Caki2 (cell line): ENCODE measurements at places on chromosomes 6 and 20. TPM values are rescaled to one million over a fixed set of nuclear protein-coding genes. Genes with fewer than 3 reads are reported as not detected.

DNA sequence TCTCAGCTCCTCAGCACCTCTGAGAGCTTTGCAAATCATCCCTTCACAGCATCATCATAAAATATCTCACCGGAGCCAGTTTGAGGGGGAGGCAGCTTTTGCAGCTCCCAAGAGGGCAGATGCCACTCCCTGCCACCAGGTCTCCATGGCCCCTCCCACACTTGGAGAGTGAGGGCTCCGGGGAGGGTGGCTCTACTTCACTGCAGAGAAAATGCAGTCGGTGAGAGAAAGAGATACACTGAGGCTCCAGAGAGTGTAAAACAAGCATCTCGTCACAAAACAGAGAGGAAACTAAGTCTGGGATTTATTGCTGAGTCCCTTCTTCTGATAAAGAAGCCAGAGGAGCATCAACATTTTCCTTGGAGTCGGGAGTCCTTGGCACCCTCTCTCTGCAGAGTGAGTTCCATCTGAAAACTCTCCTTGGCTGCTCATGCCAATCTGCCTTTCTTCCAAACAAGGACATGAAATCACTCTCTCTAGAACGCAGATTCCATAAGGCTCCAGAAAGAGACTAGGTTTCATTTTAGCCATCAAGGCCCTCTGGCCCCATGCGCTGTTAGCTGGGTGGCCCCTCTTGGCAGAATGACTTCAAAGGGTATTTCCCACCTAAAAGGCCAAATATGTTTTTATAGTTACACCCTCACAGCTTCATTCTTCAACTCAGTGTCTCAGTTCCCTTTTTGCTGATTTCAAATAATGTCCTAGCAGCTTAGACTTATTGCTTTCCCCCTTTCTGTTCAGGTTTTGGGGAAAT is 70.6 kb upstream of the F13A1 start:
- DNase-seq, result no peak

- no peak for DNase-seq
Observed at GRCh38 chr6:138421089-138421488, 17.1 kb downstream of the HEBP2 start.

The BPIFB1 gene
- total RNA-seq, result not detected in 2 replicates

DNA sequence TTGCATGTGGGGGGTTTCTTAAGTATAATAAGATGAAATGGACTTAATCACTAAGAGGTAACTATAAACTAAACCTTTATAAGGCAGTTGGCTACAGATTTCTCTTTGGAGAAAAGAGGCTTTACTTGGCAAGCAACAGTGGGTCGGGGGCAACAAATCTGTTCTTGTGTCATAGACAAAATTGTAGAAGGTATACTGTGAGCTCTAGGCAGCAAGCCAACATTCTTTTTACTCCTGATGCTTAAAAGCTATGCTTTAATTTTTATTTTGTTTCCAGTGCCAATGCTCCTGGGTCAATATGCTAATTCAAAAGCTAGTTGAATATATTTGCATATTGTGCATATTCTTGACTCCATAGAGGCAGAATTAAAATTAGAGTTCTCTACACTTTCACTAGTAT is 495.4 kb downstream of the BTBD3 start:
- DNase-seq, result no peak

DNA sequence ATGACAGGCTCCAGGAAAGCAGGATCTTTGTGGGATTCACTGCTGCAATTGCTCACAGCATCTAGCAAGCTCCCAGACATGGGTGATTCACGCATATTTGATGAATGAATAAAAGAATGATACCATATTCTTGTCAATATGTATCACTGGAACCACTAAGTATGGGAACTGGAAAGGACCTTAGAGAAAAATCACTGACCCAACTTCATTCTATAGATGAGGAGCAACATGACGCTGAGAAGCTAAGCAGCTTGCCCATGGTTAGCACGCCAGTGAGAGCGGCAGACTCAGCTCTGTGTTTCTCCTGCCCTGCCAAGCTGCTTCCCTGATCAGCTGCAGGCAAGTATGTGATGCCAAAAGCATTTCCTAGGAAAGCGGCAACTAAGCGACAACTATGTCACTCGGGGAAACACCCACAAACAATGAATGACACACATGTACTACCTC is 66.8 kb downstream of the PPP1R3G start:
- DNase-seq, result no peak

The RNF39 gene
- total RNA-seq, result not detected in 2 replicates

The E2F3 gene
- 10.5 TPM in 2 replicates for total RNA-seq

The MYCT1 gene
- total RNA-seq, result not detected in 2 replicates

GRCh38 chr6:65566117-65566516 is 140.9 kb downstream of the EYS start:
- no peak for DNase-seq

The ZC3H12D gene
- total RNA-seq, result 0.30 TPM in 1 of 2 replicates, not detected in the other

The NRSN1 gene
- total RNA-seq, result not detected in 2 replicates

- no peak for DNase-seq
Observed at GRCh38 chr6:130364224-130364780, 1.5 kb upstream of the TMEM200A start.

- DNase-seq, result peak; percentile 33
Observed at GRCh38 chr6:107489636-107490565, at the start of gene SOBP. Gene SOBP, plus strand, starts transcription at chr6:107490117. Its CDS starts 500 bp downstream, at chr6:107490617.

The GGTLC1 gene
- total RNA-seq, result not detected in 2 replicates

DNA sequence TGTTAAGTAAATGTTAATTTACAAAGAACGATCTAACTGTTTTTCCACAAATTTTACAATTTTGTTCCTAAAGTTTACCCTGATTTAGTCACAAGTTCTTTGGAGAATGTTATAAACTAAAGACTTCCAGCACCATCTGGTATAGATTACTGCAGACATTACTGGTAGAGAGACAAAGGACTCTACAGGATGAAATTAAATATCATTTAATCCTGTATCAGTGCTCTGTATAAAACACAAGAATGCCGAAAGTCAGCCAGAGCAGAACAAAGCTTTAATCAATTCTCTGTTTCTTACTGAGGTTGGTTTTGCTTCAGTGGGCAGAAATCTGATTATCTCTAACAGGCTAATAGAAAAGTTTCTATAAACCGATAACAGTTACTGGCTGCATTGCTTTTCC is 763.6 kb downstream of the TENT5A start:
- no peak for DNase-seq

DNA sequence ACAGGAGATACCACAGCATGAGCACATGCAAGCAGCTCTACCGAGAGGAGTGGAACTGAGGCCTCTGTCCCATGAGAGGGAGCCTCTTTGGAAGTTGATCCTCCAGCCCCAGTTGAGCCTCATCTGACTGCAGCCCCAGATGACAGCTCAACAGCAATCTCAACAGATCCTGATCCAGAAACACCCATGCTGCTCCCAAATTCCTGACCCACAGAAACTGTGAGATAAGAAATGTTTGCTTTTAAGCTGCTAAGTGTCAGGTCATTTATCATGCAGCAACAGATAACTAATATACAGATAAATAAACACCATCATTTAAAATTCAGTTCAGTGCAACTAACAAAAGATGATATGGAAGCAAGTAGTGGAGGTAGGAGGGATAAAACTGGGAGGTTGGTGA is 4.8 kb upstream of the ARFGEF2 start:
- DNase-seq, result no peak

DNA sequence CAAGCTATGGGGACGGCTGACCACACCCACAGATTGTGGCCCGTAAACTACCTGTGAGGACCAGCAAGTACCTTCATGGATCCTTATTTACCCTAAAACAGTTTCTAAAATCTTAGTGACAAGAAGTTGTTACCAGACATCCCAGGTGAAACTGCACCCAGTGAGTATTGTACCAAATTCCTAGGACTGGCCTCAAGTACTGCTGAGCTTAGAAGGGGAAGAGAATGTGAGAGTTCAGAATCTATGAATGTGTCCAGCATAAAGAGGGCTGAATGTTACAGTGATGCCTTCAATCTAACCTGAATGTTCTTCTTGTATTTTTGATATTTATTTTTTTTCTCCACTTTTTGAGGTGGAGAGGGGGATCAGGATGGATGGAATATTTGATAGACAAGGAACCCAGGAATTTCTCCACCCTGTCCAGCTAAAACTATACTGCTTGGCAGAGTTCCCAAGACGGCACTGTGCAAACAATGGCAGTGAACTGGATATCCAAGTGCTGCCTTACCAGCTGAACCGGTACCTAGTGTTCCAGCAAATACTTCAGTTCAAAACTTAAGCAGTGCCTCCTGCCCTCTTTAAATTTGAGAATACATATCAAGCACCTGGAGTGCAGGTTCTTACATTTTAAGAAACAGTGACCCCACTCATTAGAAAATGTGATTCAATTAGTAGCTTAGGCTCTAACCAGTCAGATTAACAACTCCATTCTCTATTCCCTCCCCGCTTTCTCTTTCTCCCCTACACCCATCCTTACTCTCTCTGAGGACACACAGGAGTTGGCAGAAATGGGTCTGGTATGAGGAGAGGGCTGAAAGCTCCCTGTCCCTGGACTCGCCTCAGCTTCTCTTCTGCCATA is 427.3 kb upstream of the FLRT3 start:
- DNase-seq, result no peak

DNA sequence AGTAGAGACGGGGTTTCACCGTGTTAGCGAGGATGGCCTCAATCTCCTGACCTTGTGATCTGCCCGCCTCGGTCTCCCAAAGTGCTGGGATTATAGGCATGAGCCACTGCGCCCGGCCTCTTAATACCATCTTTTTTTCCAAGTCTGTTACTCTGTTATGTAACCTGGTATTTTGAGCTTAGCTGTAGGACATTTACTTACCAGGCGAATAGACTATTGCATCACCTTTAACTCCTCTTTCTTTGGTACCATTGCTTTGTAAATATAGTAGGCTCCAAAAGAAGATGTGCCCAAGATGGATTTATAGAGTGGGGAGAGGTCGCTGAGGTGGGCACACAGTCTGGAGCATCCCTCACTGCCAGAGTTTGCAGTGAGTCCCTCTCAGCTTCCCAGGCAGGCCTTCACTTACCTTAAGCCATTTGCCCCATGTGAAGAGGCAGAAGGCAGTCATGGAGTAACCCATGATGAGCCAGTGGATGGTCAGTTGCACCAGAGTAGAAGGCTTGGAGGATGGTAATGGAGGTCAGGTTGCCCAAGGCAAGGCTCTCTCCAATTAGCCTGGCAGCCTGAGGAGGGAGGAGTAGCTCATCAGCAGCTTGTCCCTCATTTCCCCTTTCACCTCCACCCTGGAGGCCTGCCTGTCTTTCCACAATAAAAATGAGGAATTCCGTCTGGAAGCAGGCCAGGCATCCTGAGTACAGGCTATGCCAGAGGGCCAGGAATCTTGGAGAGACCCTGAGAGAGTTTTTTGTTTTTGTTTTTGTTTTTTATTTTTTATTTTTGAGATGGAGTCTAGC is 9.7 kb downstream of the TIAM2 start:
- no peak for DNase-seq

The ACSS1 gene
- 17.6 and 18.0 TPM in 2 replicates for total RNA-seq

DNA sequence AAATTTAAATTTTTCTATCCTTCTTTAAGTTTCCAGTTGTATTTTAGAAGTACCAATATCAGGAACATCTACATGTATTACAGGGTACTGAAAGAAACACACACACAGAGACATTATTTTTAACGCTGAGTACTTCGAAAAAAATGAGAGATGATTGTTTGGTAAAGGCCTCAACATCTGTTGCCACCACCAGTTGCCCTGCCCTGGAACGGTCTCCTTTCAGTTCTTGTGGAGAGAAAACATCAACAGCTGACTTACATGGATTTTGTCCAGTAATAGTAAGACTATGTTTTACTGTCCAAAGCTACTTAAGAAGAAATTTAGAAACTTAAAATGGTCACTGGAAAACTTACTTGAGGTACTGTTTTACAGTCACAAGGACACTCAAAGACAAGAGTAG is 16.7 kb downstream of the HMGCLL1 start:
- DNase-seq, result no peak

DNA sequence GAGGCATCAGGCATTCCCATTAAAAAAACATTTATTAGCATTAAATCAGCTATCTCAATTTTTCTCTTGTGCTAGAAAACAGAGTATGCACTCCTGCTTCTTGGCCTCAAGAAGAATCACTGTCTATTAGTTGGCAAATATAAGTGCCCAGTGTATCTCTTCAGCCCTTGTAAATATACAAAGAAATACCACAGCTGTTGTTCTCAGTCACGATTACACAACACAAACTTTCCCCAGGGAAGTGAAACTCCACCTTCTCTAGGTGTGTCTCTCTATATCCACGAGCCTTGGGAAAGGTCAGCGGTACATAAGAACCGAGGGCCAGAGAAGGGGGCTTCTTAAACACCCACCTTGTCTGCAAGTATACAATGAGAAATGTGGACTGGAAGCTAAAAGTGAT is 194.7 kb downstream of the PKHD1 start:
- no peak for DNase-seq

GRCh38 chr6:152642578-152643375 is 5.6 kb upstream of the SYNE1 start:
- peak; percentile 27 for DNase-seq

DNA sequence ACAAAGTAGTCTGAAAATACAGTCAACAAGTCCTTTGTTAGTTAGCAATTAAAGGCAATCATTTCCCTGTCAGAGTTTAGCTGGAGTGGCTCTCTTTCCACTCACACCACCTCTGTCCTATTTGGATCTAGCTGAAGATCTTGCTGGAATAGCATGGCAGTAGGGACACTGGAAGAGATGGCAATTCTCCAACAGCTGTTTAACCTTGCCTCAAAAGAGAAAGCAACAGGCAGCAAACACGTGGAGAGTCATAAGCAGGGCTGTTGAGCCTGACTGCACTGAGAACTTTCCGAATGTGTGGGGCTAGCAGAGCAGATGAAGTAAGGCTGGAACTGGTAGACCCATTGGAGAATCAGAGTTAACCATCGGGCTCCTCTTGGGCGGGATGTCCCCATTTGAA is 38.0 kb upstream of the PRSS35 start:
- no peak for DNase-seq

The ZBTB12 gene
- total RNA-seq, result 5.5 and 9.3 TPM in 2 replicates
